ENCODE measurements at places on chromosomes 12 and 14.

- no peak for DNase-seq
- H3K27ac ChIP-seq: no peak overlapping the region
- no peaks in the 10 kb centered on the region for H3K36me3 ChIP-seq
- H3K4me1 ChIP-seq: no peaks in the 10 kb centered on the region
- H3K27me3 ChIP-seq: no peaks in the 10 kb centered on the region
- no peak overlapping the region for H3K4me3 ChIP-seq
These were observed 29.6 kb upstream of the NAP1L1 start for GRCh38 chr12:76113800-76114757.

DNA sequence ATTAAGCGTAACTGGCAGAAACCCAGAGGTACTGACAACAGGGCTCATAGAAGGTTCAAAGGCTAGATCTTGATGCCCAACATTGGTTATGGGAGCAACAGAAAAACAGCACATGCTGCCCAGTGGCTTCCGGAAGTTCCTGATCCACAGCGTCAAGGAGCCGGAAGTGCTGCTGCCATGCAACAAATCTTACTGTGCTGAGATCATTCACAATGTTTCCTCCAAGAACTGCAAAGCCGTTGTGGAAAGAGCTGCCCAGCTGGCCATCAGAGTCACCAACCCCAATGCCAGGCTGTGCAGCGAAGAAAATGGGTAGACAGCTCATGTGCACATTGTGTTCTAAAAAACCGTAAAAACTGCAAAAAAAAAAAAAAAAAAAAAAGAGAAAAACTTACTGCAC lies 192.3 kb downstream of the MON2 start:
- peaks cover 59% of the 10 kb centered on the region for H3K36me3 ChIP-seq
- no peak overlapping the region for H3K4me3 ChIP-seq
- no peak for DNase-seq
- H3K27ac ChIP-seq: no peak overlapping the region

DNA sequence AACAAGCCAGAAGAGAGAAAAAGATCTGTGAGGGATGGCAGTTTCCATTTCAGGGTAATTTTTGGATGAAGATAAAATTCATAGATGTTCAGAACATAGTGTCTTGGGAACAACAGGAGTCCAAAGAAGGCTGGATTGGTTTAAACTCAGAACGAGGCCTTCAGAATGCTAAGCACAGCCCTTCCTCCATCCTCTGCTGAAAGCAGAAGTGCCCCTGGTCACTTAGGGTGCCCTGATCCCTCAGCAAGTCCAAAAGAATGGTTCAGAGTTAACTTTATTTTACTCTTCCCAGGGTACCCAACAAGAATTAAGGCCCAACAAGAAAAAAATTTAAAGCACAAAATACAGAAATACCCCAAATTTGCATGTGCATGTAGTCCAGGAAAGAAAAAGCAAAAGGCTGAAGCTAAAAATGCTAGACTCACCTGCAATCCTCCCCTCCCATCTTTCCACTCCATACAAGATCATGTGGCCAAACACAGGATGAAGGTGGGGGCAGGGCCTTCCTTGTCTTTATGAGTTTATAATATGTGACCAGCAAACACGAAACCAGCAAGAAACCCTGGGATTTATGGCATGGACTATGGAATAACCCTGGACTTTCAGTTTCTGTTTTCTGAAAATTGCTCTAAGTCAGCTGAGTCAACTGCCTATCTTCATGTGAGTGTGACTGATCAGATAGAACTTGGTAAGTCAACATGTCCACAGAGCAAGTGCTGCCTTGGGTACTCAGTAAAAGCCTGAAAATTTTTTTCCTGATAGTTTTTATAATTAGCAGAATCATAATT lies 21.2 kb downstream of the MAX start:
- peak; percentile 12 for DNase-seq
- H3K4me3 ChIP-seq: no peak overlapping the region
- H3K27ac ChIP-seq: no peak overlapping the region
- H3K36me3 ChIP-seq: peaks cover 15% of the 10 kb centered on the region
- 0 out of 2 replicates have a peak, but pooled peaks cover 12% of the 10 kb centered on the region for H3K4me1 ChIP-seq
- no peaks in the 10 kb centered on the region for H3K27me3 ChIP-seq

GRCh38 chr12:40342010-40342409 lies 117.2 kb downstream of the LRRK2 start:
- no peak overlapping the region for H3K4me3 ChIP-seq
- no peaks in the 10 kb centered on the region for H3K36me3 ChIP-seq
- H3K27me3 ChIP-seq: no peaks in the 10 kb centered on the region
- H3K4me1 ChIP-seq: no peaks in the 10 kb centered on the region
- DNase-seq: no peak

- H3K4me1 ChIP-seq: no peaks in the 10 kb centered on the region
- no peak overlapping the region for H3K4me3 ChIP-seq
- no peaks in the 10 kb centered on the region for H3K36me3 ChIP-seq
- DNase-seq: peak; percentile 39
- no peak overlapping the region for H3K27ac ChIP-seq
These were observed 133.4 kb downstream of the KICS2 start for GRCh38 chr12:64088431-64089349.

- H3K27me3 ChIP-seq: no peaks in the 10 kb centered on the region
- H3K36me3 ChIP-seq: peaks cover 4% of the 10 kb centered on the region
- H3K27ac ChIP-seq: no peak overlapping the region
These were observed 50.2 kb downstream of the SLC8B1 start for GRCh38 chr12:113284751-113285150.

DNA sequence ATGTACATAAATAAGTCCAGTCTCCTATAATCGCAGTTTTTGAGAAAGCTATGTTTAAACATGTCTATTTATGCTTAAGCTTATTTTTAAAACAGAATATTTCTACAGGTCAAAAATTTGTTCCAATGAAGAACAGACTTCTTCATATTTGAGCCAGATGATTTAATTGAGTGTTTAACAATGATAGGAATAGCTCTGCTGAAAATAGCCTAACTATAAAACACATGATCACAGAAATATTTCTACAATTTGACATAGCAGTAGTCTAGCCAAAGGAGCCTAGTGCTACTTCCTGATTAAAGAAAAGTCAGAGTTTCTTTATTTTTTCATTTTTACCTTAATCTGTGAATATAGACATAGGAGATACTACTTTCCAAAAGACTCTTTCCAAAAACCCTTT lies 29.4 kb downstream of the DCP1B start:
- no peak overlapping the region for H3K27ac ChIP-seq
- H3K4me3 ChIP-seq: no peak overlapping the region
- peaks cover 6% of the 10 kb centered on the region for H3K4me1 ChIP-seq
- no peak for DNase-seq
- no peaks in the 10 kb centered on the region for H3K36me3 ChIP-seq

- H3K27me3 ChIP-seq: no peaks in the 10 kb centered on the region
- H3K27ac ChIP-seq: no peak overlapping the region
- no peaks in the 10 kb centered on the region for H3K4me1 ChIP-seq
- no peak overlapping the region for H3K4me3 ChIP-seq
- DNase-seq: no peak
These were observed 79.5 kb upstream of the MIS18BP1 start for GRCh38 chr14:45332360-45332988.

DNA sequence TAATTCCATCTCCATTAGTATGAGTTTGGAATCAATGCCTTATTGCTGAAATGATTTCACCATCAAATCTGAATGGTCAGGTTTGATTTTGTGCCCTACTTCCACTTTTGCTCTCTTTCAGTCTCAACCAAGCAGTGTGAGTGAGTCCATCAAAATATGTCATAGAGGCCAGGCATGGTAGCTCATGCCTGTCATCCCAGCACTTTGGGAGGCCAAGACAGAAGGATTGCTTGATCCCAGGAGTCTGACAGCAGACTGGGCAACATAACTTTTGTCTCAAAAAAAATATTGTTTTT lies 22.0 kb upstream of the HSP90B1 start:
- no peak overlapping the region for H3K4me3 ChIP-seq
- H3K27me3 ChIP-seq: peaks cover 9% of the 10 kb centered on the region
- H3K27ac ChIP-seq: no peak overlapping the region
- no peaks in the 10 kb centered on the region for H3K4me1 ChIP-seq
- no peak for DNase-seq
- H3K36me3 ChIP-seq: no peaks in the 10 kb centered on the region

- H3K27ac ChIP-seq: no peak overlapping the region
- H3K27me3 ChIP-seq: peaks cover 4% of the 10 kb centered on the region
- H3K4me1 ChIP-seq: no peaks in the 10 kb centered on the region
- no peaks in the 10 kb centered on the region for H3K36me3 ChIP-seq
These were observed 126.9 kb upstream of the KRAS start for GRCh38 chr12:25377469-25378177.

- peak overlapping the region; percentile 0 for H3K4me3 ChIP-seq
- H3K4me1 ChIP-seq: peaks cover 78% of the 10 kb centered on the region
- no peaks in the 10 kb centered on the region for H3K36me3 ChIP-seq
- H3K27me3 ChIP-seq: no peaks in the 10 kb centered on the region
- peak; percentile 91 for DNase-seq
These were observed 22.6 kb upstream of the BMP4 start for GRCh38 chr14:53979113-53979681.

- H3K4me3 ChIP-seq: no peak overlapping the region
- H3K36me3 ChIP-seq: no peaks in the 10 kb centered on the region
- no peaks in the 10 kb centered on the region for H3K27me3 ChIP-seq
- no peak for DNase-seq
- H3K4me1 ChIP-seq: 0 out of 2 replicates have a peak, but pooled peaks cover 11% of the 10 kb centered on the region
These were observed 50.3 kb downstream of the ESRRB start for GRCh38 chr14:76426161-76426696.

GRCh38 chr14:35689000-35689460 lies 120.1 kb downstream of the RALGAPA1 start:
- no peaks in the 10 kb centered on the region for H3K4me1 ChIP-seq
- no peak overlapping the region for H3K27ac ChIP-seq
- DNase-seq: no peak
- no peak overlapping the region for H3K4me3 ChIP-seq

GRCh38 chr12:74541074-74541473 lies 3.4 kb downstream of the ATXN7L3B start:
- no peaks in the 10 kb centered on the region for H3K27me3 ChIP-seq
- no peak overlapping the region for H3K4me3 ChIP-seq
- peaks cover 32% of the 10 kb centered on the region for H3K4me1 ChIP-seq

- no peak overlapping the region for H3K27ac ChIP-seq
- peaks cover 17% of the 10 kb centered on the region for H3K27me3 ChIP-seq
- peaks cover 21% of the 10 kb centered on the region for H3K4me1 ChIP-seq
- DNase-seq: no peak
These were observed 4.0 kb downstream of the HOXC8 start for GRCh38 chr12:54012631-54013409.

- DNase-seq: no peak
- H3K27ac ChIP-seq: no peak overlapping the region
- no peaks in the 10 kb centered on the region for H3K36me3 ChIP-seq
- H3K27me3 ChIP-seq: no peaks in the 10 kb centered on the region
These were observed 181.1 kb upstream of the HIF1A start for GRCh38 chr14:61513986-61514830.

DNA sequence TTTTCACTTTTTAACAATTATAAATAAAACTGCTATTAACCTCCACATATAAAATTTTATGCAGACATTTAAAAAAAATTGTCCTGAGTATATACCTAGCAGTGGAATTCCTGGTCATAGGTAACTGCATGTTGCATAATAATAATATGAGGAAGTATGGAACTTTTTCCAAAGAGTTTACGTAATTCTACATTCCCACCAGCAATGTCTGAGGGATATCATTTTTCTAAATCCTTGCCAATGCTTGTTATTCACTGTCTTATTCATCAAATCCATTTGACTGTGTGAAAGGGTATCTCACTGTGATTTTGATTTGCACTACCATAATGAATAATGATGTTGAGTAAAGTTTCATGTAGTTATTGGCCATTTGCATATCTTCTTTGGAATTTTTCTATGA lies 393.8 kb downstream of the LRFN5 start:
- H3K27me3 ChIP-seq: no peaks in the 10 kb centered on the region
- H3K4me1 ChIP-seq: no peaks in the 10 kb centered on the region
- no peak overlapping the region for H3K4me3 ChIP-seq
- no peak for DNase-seq
- no peaks in the 10 kb centered on the region for H3K36me3 ChIP-seq

GRCh38 chr14:21558703-21559170 lies 21.1 kb downstream of the OR10G3 start:
- H3K4me1 ChIP-seq: peaks cover 26% of the 10 kb centered on the region
- H3K27me3 ChIP-seq: no peaks in the 10 kb centered on the region
- no peak for DNase-seq
- no peak overlapping the region for H3K27ac ChIP-seq
- no peaks in the 10 kb centered on the region for H3K36me3 ChIP-seq

GRCh38 chr12:117120787-117121186 lies 21.6 kb upstream of the TESC start:
- H3K27ac ChIP-seq: no peak overlapping the region
- DNase-seq: no peak
- no peak overlapping the region for H3K4me3 ChIP-seq
- H3K36me3 ChIP-seq: no peaks in the 10 kb centered on the region

DNA sequence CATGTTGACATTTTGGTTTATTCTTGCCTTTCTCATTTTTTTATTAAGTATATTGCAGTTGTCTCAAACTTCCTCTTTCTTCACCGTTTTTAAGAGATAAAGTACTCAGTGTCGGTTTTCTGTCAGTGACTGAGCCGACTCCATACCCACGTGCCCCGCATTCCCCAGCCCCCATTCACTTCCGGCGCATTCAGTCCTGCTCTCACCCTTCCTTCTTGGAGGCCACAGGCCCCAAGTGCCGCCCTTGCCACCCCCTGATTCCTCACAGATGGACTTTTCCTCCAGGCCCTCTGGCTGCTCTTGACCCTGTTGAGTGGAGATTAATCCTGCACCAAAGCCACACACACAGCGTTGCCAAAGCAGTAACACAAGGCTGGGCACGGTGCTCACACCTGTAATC lies 19.1 kb upstream of the DNAH10 start:
- H3K36me3 ChIP-seq: peaks cover 48% of the 10 kb centered on the region
- H3K27ac ChIP-seq: no peak overlapping the region
- H3K4me1 ChIP-seq: no peaks in the 10 kb centered on the region
- no peak for DNase-seq
- H3K4me3 ChIP-seq: no peak overlapping the region

GRCh38 chr12:60269611-60270269 lies 673.9 kb downstream of the SLC16A7 start:
- H3K27me3 ChIP-seq: no peaks in the 10 kb centered on the region
- H3K4me1 ChIP-seq: peaks cover 12% of the 10 kb centered on the region
- no peak overlapping the region for H3K27ac ChIP-seq
- H3K4me3 ChIP-seq: no peak overlapping the region
